ENCODE measurements at places on chromosomes 1 and 21.
A peak's percentile ranks its signal among the peaks of the same experiment; 100 is the strongest.

- DNase-seq: no peak
Measured at GRCh38 chr21:33283203-33283602, 17.0 kb downstream of the IL10RB start.

DNA sequence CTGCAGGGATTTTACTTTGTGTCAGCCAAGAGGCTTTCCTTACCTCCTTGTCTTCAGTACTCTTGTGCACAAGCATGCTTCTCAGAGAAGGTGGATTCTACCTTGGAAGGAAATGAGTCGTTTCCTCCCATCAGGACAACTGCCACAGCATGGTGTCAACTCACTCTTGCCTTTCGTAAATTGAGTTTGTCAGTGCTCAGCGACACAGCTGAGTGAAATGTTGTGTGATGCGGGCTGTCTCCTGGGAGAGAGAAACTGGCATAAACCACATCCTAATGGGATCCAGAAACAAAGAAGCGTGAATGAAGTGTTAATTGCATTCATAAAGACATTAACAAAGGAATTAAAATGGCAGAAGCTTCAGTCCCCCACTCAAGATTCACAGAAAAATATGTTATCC, 51.5 kb upstream of the SLC22A15 start:
- DNase-seq: no peak

- DNase-seq: no peak
Measured at GRCh38 chr1:112717263-112717873, 2.2 kb upstream of the PPM1J start.

GRCh38 chr1:23643736-23644554, 47.7 kb upstream of the RPL11 start:
- DNase-seq: peak; percentile 87

DNA sequence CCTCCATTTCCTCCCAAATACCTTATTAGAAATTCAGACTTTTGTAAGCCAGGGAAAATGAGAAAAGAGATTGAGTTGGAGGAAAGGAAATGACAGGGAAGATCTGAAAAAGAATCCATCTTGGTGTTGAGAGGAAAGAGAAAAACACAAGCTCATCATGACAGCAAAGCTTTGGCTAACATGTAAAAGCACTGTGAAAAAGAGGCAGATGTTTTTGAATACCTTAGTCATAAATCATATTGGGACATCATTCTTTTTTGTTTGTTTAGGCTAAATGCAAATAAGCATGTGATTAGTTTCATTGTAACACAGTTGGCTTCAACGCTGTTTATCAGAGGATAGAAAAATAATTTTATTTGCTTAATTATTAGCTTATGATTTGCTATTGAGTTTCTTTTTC, 64.6 kb downstream of the LHX8 start:
- no peak for DNase-seq

Data from kidney (tissue), 22 donors.